ENCODE measurements at places on chromosomes 1 and 21.

DNA sequence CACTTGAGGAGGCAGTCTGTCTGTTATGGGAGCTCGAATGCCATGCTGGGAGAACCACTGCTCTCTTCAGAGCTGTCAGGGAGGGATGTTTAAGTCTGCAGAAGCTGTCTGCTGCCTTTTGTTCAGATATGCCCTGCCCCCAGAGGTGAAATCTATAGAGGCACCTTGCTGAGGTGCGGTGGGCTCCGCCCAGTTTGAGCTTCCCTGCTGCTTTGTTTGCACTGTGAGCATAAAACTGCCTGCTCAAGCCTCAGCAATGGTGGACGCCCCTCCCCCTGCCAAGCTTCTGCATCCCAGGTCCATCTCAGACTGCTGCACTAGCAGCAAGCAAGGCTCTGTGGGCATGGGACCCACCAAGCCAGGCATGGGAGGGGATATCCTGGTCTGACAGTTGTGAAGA lies 247.5 kb downstream of the LMX1A start:
- no peak for DNase-seq

DNA sequence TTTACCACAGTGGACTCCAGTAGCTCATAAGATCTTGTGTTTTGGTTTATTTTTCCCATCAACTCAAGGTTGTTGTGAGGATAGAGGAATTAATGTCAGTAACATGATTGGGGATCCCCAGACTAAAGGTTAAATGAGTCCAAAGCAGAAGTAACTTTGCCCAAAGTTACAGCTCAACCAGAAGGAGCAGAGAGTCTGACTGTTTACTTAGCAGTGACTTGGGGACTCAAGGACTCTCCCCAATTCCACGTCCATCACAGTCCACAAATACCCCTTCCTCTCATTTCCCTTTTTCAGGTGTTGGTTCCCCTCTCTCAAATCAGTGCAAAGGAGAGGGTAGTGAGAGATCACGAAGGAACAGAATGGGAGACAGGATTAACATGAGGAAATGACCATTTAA lies 4.0 kb upstream of the ETV3 start:
- no peak for DNase-seq

DNA sequence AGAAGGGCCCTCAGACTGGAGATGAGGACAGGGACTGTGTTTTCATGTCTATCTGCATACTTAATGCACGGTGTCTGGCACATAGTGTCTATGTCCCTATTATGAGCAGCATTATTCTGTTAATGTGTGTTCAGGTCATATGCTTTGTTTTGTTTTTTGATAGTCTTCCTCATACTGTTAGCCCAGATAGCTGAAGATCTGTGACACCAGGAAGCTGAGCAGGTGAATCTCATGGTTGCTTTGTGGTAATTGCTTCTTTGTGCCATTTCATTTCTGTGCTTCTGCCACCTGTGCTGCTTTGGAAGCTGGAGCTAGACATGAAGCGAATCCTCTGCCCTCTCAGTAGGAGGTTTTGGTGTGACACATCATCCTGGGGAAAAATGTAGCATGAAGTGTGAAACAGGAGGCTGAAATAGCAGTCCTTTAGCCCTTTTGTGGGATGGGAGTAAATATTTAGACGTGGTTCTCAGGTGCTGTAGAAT lies 15.8 kb downstream of the SMAP2 start:
- DNase-seq: no peak

- peak; percentile 21 for DNase-seq
Measured at GRCh38 chr1:181392613-181393220, 90.6 kb upstream of the CACNA1E start.

DNA sequence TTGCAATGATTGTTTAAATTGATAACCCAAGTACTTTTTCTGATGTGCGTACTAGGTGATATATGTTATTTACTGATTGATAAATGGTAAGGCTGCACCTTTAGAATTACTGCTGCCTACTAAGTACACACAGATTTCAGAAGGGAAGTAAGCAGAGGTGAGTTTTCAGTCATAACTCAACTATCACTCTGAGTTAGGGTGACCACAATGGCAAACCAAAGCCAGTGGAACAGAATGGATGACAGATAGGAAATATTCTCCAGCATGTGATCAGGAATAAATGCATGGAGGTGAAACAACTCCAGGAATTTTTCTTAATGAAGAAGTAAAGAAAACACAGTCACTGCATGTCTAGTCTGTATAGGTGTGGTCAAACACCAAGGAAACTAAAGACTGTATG lies 7.5 kb upstream of the KCNJ15 start:
- DNase-seq: no peak

DNA sequence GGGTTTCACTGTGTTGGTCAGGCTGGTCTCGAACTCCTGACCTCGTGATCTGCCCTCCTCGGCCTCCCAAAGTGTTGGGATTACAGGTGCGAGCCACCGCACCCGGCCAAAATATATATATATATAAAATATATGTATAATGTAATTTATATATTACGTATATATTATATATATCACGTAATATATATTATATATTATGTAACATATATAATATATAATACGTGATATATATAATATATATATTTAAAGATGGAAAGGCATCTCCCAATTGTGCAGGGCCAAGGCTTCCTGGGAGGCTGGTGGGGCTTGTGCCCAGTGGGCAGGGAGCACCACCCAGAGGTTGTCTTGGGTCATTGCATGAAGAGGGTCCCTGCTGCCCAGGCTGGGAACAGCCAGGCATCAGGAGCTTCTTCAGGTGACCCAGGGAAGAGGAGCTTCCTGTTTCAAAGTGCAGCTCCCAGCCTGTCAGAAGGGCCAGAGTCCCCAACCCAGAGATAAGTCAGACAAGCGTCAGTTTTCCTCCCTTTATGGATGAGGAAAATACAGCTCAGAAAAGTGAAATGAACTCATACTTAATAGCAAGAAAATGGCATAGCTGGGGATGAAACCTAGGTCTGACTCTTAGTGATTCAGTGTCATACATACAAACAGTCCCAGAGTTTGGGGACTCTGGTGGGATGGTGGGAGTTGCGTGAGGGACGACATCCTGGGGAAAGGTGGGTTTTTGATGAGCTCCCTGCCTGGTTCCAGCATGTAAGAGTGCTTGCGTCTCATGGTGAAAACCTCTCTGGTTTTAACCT lies 12.0 kb downstream of the UBE2Q1 start:
- DNase-seq: peak; percentile 43

GRCh38 chr1:17204546-17205440 lies at the start of gene PADI1:
Gene PADI1 (plus strand): TSS chr1:17205128. CDS start chr1:17205218, 90 bp downstream.
- no peak for DNase-seq

- no peak for DNase-seq
Measured at GRCh38 chr1:50779801-50780200, 180.3 kb downstream of the FAF1 start.

- DNase-seq: no peak
Measured at GRCh38 chr1:54325284-54325683, 80.9 kb downstream of the SSBP3 start.

GRCh38 chr1:33660244-33660643 lies 187.8 kb downstream of the ZSCAN20 start:
- peak; percentile 68 for DNase-seq

- DNase-seq: no peak
Measured at GRCh38 chr1:109644670-109645069, 11.2 kb upstream of the GSTM4 start.

GRCh38 chr1:172154551-172154950 lies 265.9 kb upstream of the C1orf105 start:
- DNase-seq: no peak

GRCh38 chr21:45923146-45923545 lies 58.4 kb upstream of the COL6A1 start:
- peak; percentile 63 for DNase-seq
